Epithelial cell of proximal tubule (primary cell): ENCODE measurements at places on chromosomes 1 and 21.

GRCh38 chr1:184708084-184708676 lies 46.5 kb downstream of the EDEM3 start:
- no peak for DNase-seq

DNA sequence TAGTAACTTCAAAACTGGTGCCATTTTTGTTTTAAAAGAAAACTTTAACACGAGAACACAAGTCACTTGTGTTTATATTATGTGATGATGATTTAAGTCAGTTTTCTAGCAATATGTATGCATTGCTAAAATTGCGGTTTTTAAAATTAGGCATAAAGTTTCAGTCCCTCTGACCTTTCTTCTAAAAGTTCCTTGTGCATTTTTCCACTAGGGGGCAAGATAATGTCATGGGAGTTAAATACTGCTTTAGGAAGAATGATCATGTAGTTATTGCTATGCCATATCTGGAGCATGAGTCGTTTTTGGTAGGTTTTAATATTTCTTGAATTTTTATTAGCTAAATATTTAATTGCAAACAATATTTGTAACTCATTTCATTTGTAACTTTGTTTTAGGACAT lies 10.7 kb downstream of the CDC7 start:
- DNase-seq, result no peak

DNA sequence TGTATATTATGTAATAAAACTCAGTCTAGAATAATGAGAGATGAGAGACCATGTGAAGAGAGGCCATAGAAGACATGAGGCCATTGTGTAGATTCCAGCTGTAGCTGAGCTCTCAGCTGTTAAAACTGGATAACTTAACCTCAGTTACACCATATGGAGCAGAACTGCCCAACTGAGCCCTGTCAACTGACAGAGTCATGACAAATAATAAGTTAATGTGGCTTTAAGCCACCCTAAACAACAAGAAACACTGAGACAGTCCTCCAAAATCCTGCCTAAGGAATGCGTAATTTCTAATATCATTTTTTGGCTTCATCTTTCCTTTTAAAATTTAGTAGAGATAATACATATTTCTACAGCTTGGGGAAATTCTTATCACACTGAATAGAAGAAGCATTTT lies 580.0 kb upstream of the RGS18 start:
- DNase-seq, result no peak

DNA sequence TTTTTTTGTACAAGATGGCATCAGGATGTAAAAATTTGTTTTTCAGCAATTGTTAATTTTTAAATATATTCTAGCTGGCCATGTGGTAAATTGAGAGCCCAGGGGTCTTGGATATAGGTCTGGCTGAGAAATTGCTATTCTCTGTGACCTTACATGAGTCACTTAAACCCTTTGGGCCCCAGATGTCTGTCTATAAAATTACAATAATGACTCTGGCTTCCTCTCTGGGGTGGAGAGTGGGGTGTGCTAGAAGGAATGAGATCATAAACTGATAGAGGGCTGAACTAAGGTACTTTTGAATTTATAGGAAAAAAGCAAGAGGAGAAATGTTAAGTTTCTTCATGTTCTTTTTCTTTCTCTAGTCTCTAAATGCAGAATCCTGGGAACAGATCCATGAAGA lies 12.4 kb upstream of the TCHH start:
- no peak for DNase-seq

- no peak for DNase-seq
Measured at GRCh38 chr21:15171546-15171945, 106.7 kb upstream of the NRIP1 start.
